ENCODE measurements at places on chromosomes 5 and 9.

GRCh38 chr5:109316634-109317033 lies 93.1 kb downstream of the PJA2 start:
- no peak for DNase-seq

GRCh38 chr9:117122953-117123352 lies 291.9 kb downstream of the ASTN2 start:
- DNase-seq, result no peak

DNA sequence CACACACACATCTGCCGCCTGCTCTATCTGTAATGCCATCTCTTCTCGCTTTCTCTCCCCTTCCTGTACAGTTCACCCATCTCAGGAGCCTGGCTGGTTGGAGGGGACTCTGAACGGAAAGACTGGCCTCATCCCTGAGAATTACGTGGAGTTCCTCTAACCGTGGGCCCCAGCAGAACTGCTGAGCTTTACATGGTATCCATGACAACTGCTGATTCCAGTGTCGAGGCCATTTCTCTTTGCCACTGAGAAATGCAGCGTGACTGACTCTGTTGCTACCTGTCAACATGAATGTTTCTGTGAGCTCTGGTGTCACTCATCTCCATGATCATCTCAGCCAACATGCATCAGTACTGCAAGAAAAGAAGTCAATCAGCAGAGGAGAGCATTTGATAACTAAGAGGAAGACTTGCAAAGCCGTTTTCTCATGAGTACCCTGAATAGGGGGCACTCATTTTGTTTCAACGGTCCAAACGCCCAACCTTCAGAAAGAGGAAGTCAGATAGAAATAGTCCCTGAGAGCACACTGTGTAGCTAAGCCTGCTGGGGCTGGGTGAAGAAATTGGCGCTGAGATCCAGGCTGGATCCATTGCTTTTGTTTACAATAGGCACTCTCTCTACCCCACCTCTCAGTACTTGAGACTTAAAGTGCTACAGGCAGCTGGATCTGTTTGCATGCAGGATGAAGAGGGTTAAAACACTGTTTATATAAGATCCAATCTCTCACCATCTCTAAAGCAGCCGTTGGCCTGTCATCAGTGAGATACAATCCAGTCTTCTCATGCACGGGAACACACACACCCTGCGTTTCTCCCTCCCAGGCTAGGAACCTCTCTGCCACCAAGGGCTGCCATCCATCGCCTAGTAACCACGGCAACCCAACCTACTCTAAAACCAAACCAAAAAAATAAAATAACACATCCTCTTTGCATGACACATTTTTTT lies 180.9 kb downstream of the NR3C1 start:
- DNase-seq, result no peak

GRCh38 chr9:89562186-89562814 lies 42.5 kb upstream of the GADD45G start:
- no peak for DNase-seq

- DNase-seq, result no peak
Observed at GRCh38 chr5:125583321-125584139, 837.1 kb upstream of the ZNF608 start.

GRCh38 chr5:55868846-55869245 lies 17.7 kb downstream of the IL31RA start:
- peak; percentile 92 for DNase-seq

DNA sequence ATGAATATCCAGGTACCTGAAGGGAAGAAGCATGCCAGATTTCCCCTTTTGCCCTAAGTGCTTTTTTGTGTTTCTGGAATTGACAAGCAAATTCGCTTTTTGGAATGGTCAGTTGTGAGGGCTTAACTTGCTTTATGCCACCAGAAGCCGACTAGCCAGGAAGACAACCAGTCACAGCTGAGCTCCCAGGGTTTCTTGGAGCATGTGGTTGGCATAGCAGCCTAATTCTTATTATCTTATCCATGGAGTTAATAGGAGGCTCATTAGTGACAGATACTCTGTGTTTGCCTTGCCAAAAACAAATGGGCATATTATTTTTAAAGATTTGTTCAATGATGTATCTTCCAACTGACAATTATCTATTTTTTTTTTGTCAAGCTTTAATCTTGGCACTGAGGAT lies 500.7 kb downstream of the PTPRD start:
- no peak for DNase-seq

GRCh38 chr5:116038817-116039216 lies 6.5 kb downstream of the ARL14EPL start:
- no peak for DNase-seq

DNA sequence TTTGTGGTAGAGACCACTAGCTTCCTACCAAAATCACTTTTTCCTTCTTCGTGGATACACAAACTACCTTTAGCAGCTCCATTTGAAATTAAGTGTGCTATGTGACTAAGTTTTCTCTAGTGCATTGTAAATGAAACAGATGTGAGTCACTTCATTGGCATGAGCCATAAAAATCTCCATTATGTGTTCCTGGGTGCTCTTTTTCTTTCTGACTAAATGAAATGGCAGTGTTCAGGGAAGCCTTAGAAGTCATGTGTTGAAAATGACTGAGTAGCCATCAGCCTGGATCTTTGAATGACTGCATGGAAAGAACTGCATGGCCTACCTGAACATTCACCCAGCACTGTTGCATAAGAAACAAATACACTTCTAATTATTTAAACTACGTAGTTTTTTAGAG lies 107.9 kb downstream of the NDUFAF2 start:
- DNase-seq, result peak; percentile 68

- no peak for DNase-seq
Observed at GRCh38 chr5:16879650-16880049, 56.4 kb downstream of the MYO10 start.

- no peak for DNase-seq
Observed at GRCh38 chr5:33271606-33272005, 169.2 kb upstream of the TARS1 start.

- no peak for DNase-seq
Observed at GRCh38 chr5:14686517-14686916, 22.0 kb downstream of the OTULIN start.

DNA sequence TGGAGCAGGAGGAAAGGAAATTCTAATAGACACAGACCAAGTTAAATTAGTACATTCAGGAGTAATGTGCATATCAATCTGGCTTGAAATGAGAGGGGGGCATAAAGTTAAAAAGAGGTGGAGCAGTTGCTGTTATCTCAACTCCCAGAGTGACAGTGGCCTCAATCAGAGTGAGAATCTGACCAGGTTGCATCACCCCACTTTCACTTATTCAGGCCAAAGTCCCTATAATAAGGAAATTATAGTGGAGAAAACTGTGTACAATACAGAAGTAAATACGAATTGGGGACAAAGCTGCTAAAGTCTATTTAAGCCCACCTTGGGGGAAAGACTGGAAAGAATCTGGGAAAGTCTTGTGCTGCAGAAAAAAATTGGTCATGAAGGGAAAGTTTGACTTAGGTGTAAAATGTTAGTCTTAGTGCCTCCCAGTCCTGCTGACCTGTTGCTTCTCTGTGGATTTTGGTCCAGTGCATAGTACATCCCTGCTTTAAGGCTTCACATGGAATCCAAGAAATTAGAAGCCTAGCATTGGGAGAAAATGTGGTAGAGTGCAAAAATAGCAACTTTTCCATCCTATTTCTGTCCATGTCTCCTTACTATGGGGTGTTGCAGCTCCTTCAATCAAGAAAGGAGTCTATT lies 27.9 kb downstream of the MROH2B start:
- no peak for DNase-seq

GRCh38 chr5:20420991-20421595 lies 433.1 kb upstream of the CDH18 start:
- no peak for DNase-seq

DNA sequence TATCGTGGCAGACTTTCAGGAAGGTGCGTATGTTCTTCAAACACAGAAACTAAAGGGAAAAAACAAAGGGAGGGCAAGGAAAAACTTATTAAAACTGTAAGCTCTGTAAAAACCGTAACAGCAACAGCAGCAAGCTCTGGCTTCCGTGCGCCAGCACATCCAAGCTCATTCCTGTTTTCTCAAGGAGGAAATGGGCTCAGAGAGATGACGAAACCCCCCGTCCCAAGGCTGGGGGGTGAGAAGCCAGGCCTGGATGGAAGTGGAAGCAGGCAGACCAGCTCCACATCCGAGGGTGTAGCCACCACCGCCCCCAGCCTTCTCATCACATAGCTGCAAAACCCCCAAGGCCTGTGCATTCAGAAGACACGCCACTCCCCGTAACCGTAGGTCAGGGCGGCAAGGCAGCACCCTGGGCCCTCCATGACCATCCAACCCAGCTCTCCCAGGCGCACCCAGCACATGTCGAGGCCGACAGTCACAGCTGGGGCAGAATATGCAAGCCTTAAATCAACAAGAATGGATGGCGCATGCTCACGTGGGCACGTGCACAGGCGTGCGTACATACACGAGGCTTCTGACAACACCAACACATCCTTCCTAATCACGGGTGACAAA lies 52.8 kb downstream of the VAV2 start:
- no peak for DNase-seq

GRCh38 chr5:133775584-133776304 lies 163.4 kb upstream of the FSTL4 start:
- no peak for DNase-seq

DNA sequence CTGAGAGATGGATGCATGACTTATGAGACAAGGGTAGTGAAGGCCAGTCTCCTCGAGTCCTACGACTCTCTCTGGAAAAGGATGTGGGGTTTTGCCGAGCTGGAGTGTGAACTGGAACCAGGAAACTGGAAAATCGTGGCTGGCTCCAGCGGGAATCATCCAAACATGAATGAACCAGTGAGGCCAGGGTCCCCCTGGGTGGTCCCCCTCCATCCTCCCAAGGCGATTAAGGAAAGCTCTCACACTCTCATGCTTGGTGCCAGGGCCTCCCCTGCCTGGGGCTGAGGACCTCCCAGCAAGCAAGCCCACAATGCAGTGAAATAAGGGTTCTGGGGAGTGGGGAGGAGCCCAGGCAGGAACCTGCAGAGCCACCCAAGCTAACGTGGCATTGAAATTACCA lies 9.6 kb upstream of the AMBP start:
- no peak for DNase-seq

DNA sequence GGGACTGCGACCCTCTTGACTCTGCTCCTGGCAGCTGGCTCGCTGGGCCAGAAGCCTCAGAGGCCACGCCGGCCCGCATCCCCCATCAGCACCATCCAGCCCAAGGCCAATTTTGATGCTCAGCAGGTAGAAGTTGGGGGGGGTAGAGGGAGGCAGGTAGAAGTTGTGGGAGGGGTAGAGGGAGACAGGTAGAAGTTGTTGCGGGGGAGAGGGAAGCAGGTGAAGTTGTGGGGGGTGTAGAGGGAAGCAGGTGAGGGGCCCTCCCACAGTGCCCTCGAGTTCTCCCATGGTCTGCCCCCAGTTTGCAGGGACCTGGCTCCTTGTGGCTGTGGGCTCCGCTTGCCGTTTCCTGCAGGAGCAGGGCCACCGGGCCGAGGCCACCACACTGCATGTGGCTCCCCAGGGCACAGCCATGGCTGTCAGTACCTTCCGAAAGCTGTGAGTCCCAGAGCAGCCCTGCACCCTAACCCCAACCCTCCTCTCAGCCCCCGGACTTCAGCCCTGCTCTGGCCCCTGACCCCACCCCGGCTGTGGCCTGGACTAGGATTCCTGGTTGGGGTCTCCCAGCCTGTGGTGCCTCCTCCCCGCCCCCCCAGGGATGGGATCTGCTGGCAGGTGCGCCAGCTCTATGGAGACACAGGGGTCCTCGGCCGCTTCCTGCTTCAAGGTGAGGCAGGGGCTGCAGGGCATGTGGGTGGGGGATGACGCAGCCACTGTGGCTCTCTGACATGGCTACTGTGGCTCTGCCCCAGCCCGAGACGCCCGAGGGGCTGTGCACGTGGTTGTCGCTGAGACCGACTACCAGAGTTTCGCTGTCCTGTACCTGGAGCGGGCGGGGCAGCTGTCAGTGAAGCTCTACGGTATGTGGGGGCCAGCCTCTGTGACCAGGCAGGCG lies 537 bp downstream of the C8G start:
- no peak for DNase-seq

- DNase-seq, result no peak
Observed at GRCh38 chr5:113735751-113736150, 222.3 kb downstream of the YTHDC2 start.

DNA sequence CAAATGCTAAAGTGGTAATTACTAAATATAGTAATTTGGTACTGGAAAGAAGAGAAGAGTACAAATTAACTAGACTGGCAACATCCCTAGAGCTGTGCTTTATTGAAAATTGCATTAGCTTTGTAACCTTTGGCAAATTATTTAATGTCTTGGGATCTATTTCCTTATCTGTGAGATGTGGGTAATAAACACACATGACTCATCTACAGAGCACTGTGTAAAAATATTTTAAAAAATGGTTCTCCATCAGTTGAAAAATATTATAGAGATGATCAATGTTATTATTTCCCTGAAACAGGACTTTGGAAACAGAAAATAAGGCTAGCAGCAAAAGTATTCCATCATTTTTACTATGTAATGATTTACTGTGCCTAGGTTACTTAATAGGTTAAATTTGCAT lies 1698.8 kb upstream of the CDH9 start:
- no peak for DNase-seq

DNA sequence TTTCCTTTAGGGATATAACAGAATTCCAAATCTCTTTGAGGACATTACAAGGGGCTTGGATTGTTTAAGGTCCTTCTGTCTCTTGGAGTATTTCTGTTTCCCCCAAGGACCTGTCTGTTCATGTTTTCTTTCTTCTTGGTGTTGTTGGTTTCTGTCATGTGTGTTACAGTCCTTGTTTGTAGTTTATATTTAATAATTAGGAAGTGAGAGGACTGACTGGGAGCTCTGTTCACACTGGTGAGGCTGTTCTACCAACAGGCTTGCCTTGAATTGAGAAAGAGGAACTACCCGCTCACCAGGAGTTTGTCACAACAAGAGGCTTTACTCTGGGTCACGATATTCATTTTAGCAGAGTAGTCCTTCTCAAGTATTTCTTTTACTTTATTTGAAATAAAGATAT lies 119.2 kb upstream of the SV2C start:
- no peak for DNase-seq

GRCh38 chr9:38066914-38067858 lies 1.8 kb downstream of the SHB start:
- no peak for DNase-seq

DNA sequence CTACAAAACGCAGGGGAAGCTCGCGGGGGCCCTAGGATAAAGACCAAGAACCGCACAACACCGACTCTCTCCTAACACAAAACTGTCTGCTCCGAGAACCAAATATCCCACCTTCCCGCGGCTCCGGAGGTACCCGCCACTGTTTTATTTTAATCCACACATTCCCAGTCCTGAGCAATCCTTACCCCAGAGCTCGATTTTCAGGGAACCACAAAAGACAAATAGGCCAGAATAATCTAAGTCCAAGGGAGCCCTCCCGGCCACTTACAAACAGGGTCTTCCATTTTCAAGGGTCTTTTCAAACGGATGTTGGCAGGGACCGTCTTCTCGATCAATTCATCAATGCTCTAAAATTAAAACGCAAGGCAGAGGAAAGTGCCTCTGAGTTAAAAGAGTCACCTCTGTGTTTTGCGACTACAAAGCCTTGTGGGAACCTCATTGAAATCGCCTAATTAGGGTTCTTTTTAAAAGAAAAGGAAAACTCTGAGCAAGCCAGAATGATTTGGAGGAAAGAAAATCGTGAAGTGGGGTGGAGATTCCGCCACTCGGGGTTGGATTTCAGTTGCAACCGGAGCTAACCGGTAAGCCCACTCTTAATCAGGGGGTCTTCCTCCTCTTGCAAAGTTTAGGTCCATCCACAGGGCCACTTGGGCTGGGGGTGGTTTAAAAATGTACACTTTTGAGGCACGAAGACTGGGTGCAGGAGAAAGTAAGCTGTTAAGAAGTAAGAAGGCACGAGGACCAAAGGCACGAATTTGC lies 1.0 kb downstream of the GLDC start:
- no peak for DNase-seq
